ENCODE measurements at places on chromosomes 1 and 21. TPM values are rescaled to one million over a fixed set of nuclear protein-coding genes. Genes with fewer than 3 reads are reported as not detected.

BARHL2 gene
- not detected for total RNA-seq

- no peak for DNase-seq
Observed at GRCh38 chr1:39505289-39505688, 13.9 kb downstream of the BMP8A start.

- no peak for DNase-seq
Observed at GRCh38 chr1:218669431-218669830, 324.3 kb downstream of the TGFB2 start.

DNA sequence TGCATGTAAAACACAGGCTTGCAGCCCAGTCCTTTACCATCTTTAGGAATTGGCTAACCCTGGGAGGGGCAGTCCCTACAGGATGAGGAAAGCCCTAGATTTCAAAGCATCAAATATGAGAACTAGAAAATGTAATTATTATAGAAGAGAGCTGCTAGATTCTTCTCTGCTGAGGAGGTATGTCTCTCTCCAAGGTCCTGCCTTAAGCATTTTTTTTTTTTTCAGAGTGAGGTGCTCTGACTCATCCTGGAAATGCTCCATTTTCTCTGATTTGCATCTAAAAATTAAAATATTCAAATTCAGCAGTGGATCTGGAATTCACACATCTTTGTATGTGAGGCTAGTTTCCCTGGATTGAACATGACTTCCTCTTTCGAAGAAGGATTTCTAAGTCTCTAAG lies 149.8 kb downstream of the ZNF648 start:
- DNase-seq = no peak

ALPL gene
- total RNA-seq = 3.3 TPM

DNA sequence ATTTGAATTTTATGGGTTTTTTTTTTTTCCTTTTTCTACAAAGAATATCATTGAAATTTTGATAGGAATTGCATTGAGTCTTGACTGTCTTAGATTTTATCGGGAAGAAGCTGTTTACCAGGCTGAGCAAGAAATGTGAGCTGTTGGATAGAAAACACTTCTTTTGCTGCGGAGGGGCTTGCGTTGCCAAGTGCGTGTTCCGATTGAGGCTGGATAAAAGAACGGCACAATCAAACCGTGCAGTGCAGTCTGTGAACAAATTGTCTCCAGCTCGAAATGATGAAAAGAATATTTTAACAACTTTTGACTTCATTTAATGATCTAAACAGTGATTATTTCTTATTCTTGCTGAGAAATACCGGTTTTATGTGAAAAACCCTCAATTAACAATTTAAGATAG lies 149.4 kb downstream of the RYR2 start:
- DNase-seq = no peak

GRCh38 chr1:151615711-151616504 lies 4.1 kb downstream of the SNX27 start:
- no peak for DNase-seq

DNA sequence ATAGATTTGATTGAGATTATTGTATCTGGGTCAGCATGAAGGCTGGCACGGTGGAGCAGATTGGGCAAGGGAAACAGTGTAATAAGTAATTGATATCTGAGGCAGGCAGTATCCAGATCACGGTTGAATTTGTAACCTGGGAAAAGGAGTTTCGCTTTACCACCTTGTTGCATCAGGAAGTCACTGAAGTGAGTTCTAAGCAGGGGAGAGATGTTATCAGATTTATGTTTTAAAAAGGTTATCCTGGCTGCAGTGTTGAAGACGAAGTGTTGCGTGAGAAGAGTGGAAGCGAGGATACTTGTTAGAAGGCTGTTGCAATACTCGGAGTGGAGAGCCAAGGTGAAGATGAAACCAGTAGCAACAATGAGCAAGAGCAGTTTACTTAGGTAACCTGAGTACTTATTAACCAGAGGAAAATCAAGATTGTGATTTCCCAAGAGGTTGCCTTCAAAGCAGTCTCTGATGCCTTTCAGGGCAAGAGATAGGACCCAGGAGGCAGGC lies 77.8 kb downstream of the LHX9 start:
- DNase-seq = no peak

DNA sequence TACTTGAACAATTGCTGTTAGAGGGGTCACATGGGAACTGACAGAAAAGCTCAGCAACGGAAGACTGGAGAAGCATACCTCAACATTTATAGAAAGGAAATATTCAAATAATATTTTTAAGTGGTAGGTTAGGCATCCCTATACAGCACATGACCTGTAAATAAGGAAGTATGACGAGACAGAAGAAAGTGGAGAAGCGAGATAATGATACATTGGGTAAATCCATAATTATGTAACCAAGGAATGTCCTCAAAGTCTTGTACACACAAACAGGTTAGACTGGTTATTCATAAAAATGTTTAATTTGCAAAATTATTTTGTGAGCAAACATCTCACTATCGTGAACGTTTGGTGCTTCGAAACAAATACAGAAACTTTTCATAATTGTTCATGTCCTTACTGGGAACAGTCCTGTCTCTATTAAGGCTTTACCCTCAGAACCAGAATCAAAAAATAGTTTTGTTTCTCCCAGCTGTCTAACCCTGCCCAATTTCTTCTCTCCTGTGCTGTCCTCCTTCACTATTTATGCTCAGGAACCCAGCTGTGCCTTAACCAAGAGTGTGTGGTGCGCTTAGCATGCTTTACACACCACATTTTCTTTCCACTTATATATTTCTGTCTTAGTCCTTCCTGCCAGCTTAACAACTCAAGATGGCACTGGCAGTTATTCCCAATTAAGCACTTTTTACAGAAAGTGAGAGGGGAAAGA lies 10.2 kb downstream of the KMO start:
- no peak for DNase-seq

DNA sequence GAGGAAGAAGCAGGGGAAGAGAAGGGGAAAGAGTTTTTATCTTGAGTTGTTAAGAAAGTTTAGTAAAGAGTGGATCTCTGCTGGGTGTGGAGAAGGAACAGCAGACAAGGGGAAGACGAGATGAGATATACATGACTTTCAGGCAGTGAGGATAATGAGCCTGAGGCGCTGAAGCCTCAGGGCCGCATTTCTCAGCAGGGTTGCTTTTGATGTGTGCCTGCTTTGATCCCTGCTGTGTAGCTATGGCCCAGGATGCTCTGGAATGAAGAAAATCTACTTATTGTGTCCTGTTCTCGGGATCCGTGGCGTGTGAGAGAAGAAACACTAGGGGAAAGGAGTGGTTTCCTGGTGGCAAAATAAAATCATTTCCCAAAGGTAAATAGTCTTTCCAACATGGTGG lies 15.1 kb upstream of the RPE65 start:
- DNase-seq = no peak

OR2M3 gene
- not detected for total RNA-seq

DNA sequence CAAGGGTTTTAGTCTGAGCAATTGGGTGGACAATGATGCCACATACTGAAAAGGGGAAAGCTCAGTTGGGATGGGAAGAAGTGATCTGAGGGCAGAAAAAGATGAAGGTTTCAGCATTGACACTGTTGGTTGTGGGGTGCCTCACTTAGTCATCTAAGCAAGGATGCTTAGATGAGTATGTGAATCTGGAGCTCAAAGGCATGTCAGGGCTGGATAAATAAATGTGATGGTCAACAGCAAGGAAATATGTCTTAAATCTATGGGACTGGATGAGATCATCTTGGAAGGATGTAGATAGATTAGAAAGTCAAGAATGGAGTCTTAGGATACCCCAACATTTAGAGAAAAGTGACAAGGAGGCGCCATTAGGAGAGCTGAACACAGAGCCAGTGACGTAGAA lies 114.6 kb downstream of the ZBTB18 start:
- no peak for DNase-seq

COL9A2 gene
- 0.19 TPM for total RNA-seq

Measured in liver (tissue), 10 donors.